ENCODE measurements at places on chromosomes 12 and 14.

- DNase-seq = no peak
Measured at GRCh38 chr12:72135021-72135301, 137.2 kb upstream of the TRHDE start.

- DNase-seq = no peak
Measured at GRCh38 chr12:1204581-1205121, 213.6 kb downstream of the ERC1 start.

DNA sequence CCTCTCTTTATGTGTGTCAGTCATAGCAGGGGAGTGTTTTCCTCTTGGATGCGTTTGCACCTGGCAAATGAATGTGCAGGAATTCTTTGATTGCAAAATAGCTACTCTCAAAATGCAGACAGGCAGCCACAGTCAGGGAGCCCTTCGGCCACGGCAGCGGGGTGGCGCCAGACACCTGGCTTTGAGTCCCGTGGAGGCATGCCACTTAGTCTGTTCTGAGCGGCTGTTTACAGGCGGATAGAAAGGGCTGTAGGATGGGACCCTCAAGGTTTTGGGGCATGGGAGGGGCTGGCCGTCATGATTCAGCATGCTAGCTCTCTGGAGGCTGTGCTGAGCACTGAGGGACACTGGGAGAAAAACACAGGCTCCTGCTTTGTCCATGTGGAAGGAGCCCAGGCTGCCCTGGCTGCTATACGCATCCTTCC is 117.1 kb downstream of the SLC25A47 start:
- peak; percentile 47 for DNase-seq

GRCh38 chr14:42277840-42278239 is 671.2 kb downstream of the LRFN5 start:
- no peak for DNase-seq

GRCh38 chr14:65164068-65164824 is 61.9 kb upstream of the MAX start:
- no peak for DNase-seq

DNA sequence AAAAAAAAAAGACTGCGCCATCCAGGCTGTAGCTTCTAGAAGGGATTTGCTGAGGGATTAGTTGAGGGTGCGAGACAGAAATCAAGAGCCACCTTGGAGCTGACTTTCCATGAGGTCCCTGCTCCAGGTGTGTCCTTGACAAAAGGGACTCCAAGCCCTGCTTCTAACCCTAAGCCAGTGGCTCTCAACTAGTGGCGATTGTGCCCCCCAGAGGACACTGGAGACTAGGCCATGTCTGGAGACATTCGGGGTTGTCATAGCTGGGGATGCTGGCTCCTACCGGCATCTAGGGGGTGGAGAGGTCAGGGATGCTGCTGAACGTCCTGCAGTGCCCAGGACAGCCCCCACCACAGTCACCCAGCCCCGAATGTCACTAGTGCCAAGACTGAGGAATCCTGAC is 40.6 kb downstream of the SPRING1 start:
- peak; percentile 42 for DNase-seq

GRCh38 chr12:12499909-12500604 is 62.6 kb downstream of the DUSP16 start:
- DNase-seq = no peak

DNA sequence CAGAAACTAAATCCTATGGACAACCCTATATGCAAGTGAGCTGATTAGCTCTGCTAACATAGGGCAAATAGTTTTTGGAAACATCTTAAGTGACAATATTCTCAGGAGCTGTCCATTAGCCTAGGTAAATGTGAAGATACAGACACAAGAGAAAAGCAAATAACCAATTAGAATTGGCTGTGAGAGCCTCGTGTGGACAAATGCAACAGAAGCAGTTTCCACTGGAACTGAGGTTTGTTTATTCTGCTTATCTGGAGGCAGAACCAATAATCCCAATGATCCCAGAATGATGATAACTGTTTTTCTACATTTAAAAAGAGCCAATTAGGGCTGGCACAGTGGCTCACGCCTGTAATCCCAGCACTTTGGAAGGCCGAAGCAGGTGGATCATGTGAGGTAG is 43.2 kb upstream of the YAF2 start:
- no peak for DNase-seq

- no peak for DNase-seq
Measured at GRCh38 chr12:39595928-39596327, 23.7 kb downstream of the ABCD2 start.

DNA sequence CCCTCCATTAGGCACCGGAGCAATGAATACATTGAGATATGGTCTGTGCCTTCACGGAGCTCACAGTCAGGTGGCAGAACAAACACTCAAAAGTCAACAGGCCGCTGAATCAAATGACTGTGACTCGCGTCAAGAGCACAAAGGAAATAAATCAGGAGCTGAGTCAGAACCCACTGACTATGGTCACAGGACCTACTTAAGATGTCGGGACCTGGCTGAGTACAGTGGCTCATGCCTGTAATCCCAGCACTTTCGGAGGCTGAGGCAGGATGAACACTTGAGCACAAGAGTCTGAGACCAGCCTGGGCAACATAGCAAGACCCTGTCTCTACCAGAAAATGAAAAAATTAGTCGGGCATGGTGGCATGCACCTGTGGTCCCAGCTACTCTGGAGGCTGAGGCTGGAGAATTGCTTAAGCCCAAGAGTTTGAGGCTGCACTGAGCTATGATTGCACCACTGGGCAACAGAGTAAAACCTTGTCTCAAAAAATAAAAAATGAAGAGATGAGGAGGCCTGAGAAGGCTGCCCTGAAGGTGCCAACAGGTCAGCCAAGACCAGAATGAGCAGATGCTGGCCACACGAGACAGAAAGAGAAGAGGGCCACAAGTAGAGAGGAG is 19.9 kb downstream of the TMEM233 start:
- DNase-seq = no peak

GRCh38 chr14:63134801-63135200 is 69.4 kb upstream of the RHOJ start:
- no peak for DNase-seq

DNA sequence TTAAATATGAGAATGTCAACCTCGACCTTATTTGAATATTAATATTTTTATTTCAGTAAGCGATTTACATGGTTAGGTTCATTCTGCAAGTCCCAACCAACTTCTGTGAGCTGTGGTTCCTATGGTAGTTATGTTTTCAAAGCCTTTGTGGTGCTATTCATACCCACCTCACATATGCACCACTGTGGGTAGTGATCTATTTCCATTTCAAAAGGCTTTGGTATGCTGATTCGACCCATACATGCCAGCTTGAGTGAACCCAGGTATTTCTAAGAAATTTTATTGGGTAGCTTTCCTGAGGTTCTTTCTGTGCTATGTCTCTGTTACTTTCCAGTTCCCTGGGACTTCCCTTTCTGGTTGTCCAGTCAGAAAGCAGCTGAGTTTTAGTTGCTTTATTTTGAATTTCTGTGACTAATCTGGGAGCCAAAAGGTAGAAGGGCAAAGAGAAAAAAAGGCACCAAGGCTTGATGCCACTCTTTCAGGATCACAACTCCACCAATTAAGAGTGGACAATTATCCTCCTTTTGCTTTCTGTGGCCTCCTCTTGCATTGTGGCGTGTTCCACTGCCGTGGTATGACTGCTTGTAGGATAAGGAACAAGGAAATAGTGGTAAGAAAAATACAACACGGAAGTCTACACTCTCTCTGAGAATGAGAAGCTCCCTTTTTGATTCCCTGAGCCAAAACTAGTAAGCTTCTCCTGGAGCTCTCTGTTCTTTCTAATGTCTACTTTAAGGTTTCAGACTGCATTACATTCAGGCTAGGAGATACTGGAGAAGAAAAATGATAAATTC is 729.1 kb downstream of the NOVA1 start:
- peak; percentile 30 for DNase-seq

DNA sequence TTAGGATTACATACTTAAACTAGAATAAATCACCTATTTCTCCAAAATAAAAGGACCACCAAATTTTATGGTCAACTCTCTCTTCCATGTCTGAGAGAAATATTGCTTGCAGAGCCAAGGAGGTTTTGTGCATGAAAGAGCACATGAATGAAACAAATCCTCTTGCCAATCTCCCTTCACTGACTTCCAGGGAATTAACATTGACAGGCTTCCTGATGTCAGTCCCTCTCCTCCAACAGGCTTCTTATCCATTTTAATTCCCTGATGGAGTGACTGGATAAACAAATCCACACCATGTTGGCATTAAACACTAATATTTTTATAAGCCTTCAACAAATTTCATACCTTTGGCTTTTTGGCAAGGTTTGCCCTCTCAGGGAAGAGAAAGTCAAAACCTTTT is 45.3 kb upstream of the CNTN1 start:
- DNase-seq = no peak

DNA sequence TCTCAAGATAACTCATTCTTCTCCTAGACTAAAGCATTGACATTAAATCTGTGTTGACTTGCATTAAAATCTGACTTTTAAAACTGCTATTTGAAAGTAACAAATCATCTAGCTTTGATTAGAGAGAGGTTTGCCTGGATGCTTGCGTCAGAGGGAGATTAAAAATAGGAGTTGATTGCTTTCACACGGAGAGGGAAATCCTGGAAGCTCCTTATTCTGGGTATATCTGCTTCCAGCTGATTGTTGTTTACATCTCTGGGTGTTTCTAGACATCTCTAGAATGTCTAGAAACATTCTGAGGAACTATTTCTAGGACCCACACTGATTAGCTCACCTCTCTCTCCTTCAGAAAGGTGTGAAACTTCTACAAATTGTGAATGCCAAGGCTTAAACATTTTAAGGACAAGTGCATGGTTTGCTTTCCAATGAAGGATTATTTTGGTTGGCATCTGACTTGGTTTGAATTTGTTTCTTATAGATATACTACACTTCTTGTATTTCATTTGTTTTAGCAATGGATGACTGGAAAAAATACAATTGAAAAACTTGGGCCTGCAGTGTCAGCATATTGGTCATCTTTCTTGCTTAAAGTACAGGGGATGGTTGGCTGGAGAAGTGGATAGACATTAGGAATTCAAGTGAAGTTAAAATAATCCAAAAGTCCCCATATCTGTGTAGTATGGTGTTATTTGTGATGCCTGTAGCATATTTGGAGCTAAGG is 2.1 kb downstream of the DIP2B start:
- DNase-seq = no peak

DNA sequence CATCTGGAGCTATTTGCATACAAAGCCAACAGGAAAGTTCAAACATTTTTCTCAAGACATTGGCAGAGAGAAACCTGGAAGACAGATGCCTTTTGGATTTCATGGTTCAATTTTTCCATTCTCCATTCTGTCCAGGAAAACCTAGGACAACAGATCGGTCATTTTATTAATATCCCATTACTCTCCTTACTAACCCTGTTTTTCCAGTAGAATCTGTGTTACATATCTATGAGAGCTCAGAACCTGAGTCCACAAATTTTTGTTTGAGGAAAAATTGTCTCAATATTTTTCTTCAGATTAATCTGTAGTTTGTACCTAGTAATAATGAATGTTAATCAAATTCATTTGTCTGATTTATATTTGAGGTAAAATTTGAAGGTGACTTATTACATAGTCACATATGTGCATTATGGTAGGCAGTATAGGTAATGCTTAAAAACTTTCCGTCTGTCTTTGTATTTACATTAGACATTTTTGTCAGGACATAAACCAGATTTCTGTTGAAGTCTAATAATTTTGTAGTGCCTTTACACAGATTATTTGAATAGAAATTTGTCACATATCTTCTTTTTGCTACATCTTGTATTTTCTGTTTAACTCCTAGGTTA is 75.3 kb downstream of the CCDC91 start:
- no peak for DNase-seq

GRCh38 chr12:99766408-99766807 is 118.9 kb downstream of the GARIN6 start:
- DNase-seq = no peak

DNA sequence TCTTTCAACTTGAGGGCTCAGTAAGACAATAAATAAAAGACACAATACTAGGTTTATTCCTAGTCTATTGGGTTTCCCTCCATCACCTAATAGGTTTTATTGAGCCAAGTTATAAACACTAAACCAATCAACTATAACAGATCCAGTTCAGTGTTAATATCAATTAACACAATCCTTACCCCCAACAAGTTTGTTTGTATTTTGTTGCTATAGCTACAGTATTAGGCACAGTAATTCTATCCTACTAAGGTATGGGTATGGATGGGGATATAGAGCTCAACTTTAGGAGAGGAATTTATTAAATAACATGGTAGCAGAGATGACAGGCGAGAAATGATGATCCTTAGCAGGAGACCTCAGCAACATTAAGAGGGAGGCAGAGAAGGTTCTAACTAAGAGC is 13.3 kb downstream of the PPP4R3A start:
- DNase-seq = no peak

- DNase-seq = no peak
Measured at GRCh38 chr14:62711351-62712023, 333.8 kb downstream of the KCNH5 start.

GRCh38 chr14:87434011-87434410 is 559.0 kb downstream of the GALC start:
- DNase-seq = no peak

- DNase-seq = no peak
Measured at GRCh38 chr14:64082837-64083236, 211.3 kb downstream of the ESR2 start.

GRCh38 chr14:26286913-26287205 is 311.0 kb downstream of the NOVA1 start:
- no peak for DNase-seq

- DNase-seq = no peak
Measured at GRCh38 chr14:101862711-101863110, 101.2 kb downstream of the PPP2R5C start.

DNA sequence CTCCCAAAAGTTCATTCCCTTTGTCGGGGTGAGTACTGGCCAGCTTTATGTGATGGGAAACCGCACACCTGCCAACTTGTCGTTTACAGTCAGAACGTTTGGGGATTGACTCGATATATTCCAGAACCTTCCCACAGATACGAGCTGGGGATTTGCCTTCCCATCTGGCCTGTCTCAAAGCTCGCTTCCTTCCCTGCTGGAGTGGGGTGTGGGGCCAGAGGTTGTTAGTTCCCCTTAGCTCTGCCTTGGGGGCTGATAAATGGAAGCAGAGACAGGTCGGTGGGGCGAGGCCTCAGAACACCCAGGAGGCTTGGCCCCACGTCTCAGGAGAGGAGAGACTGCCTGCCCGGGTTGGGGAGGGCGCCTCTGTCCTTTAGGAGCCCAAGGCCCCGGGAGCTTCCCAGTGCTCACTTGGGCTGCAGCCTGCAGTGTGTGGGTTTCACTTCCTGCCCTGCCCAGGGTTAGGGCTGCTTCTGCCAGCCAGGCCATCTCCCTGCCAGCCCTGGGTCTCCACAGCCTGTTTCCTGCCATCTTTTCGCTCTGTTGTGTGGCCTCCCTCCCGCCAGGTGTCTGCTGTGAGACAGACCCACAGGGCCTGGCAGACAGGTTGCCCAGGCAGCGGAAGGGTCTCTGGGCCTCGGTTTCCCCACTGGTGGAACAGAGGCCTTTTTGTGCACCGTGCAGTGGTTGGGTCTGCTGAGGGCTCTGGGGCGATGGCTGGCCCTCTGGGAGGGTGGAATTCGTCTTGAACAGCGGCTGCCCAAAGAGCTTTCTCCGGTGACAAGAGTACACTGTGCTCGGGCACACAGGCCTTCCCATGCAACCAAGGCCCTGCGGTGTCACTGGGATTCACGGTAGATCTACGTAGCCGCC is 8.1 kb upstream of the TEX22 start:
- DNase-seq = no peak

- DNase-seq = no peak
Measured at GRCh38 chr12:102956738-102957327, 641 bp upstream of the ASCL1 start.
